ENCODE measurements at places on chromosomes 4 and X. TPM values are rescaled to one million over a fixed set of nuclear protein-coding genes. Genes with fewer than 3 reads are reported as not detected.

DNA sequence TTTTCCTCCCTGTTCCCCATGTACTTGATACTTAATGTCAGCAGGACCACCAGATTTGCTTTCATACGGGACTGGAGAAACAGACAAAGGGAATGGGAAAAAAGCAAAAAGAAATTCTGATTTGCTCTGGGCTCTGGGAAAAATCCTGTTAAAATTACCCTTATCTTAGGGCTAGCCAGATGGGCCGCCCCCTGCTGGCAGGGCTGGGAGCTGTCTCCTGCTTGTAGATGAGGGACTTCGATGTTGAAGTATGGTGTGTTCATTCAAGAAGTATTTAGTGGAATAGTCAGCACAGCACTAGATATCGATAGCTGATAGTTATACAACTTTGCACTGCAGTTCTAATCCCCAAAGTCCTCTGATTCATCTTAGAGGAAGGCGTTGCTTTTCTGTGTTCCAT, 45.8 kb downstream of the BCORL1 start:
- DNase-seq, result no peak
- no peak overlapping the region for H3K4me3 ChIP-seq
- no peak overlapping the region for H3K27ac ChIP-seq
- peaks cover 6% of the 10 kb centered on the region for H3K4me1 ChIP-seq
- H3K27me3 ChIP-seq, result no peaks in the 10 kb centered on the region
- peaks cover 55% of the 10 kb centered on the region for H3K36me3 ChIP-seq

Gene ASB9
- polyA plus RNA-seq, result 3.7 TPM

- H3K4me3 ChIP-seq, result no peak overlapping the region
- no peak overlapping the region for H3K27ac ChIP-seq
- no peaks in the 10 kb centered on the region for H3K36me3 ChIP-seq
- no peaks in the 10 kb centered on the region for H3K27me3 ChIP-seq
Observed at GRCh38 chrX:87873347-87873941, 355.8 kb downstream of the KLHL4 start.

DNA sequence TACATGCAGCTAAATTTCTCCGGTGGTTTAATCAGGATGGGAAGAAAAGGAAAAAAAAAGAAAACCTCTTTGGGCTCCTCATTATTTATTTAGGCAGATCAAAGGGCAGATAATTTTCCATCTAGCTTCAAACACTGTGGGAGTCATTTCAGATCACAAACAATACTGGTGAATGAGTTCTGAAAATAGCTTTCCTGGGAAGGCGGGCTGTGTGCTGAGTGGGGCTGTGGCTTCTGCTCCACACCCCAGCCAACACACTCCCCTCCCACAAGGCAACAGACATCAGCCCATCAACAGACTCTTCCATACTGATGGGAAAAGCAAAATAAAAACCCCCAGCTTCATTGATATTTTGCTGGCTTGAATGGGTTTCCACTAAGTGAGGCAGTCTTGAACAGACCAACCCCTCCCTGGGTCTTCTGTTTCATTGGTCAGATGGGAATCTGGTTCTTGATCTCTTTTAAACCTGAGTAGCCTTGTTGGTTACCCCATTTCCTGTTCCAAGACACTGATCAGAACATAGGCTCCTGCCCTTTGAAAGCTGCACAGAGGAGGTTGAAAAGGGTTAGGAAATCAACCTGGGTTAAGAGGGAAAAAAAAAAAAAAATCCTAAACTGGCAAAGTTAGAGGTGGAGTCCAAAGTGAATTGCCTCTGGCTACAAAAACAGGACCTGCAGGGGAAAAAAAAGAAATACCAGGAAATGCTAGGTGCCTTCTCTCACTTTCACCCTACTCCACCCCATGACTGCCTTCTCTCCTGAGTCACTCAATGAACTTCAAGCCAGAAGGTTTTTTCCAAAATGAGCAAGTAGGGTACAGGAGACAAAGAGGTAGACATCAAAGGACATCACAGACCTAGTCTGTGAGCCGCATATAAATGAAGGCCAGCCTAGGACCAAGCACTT, 20.0 kb downstream of the AMOT start:
- H3K27ac ChIP-seq, result no peak overlapping the region
- no peaks in the 10 kb centered on the region for H3K36me3 ChIP-seq
- no peaks in the 10 kb centered on the region for H3K27me3 ChIP-seq
- no peak overlapping the region for H3K4me3 ChIP-seq
- H3K4me1 ChIP-seq, result peaks cover 23% of the 10 kb centered on the region

Gene USP17L5
- polyA plus RNA-seq, result not detected

Gene MTTP
- 0.13 TPM for polyA plus RNA-seq

- H3K4me3 ChIP-seq, result no peak overlapping the region
- H3K36me3 ChIP-seq, result no peaks in the 10 kb centered on the region
- no peak for DNase-seq
- H3K4me1 ChIP-seq, result no peaks in the 10 kb centered on the region
- H3K27ac ChIP-seq, result no peak overlapping the region
Observed at GRCh38 chr4:140602714-140603113, 34.0 kb upstream of the UCP1 start.

DNA sequence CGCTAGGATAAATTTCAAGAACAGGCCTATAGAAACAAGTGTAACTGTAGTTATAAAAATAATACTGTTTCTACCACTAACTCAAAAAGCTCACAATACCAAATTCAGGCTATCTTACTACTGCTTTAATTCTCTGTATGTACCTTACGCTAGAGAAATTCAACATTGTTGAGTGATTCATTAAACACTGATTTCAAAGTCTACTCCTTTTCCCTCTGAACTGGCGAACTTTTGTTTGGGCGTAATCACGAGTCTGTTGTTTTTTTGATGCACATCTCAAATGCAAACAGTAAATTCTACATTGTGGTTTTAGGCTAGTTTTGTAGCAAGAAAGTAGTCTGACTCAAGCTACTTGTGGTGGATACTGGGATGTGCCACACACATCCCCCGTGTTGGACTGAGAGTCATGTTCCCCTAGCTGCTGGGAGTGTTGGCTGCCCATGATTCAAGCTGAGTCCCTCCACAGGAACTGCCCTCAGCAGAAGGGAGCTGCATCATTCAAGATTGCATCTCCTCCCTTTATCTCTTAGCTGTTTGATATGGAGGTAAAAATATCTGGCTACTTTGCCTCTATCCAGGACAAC, 406.1 kb downstream of the RAPGEF2 start:
- H3K4me3 ChIP-seq, result no peak overlapping the region
- no peak for DNase-seq
- H3K27ac ChIP-seq, result no peak overlapping the region
- no peaks in the 10 kb centered on the region for H3K27me3 ChIP-seq
- no peaks in the 10 kb centered on the region for H3K36me3 ChIP-seq

DNA sequence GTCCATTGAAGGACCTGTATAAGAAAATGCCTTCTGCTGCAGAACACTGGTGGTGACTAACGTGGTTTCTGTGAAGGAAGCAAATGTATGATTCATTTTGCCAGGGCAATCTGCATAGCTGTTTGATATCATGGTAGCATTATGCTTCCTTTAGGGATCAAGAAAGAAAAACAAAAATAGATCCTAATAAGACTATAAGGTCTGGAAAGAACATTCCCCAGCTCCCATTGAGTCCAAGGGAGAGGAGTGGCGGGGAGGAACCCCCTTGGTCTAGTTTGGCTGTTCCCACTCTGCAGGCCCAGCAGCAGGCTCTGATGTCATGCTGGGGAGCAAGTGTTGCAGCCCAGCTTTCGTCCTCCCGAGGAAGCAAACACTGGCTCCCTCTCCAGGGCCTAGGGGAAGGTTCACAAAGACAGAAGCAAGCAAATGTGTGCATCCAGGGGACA, 154.5 kb upstream of the GALNT7 start:
- H3K27ac ChIP-seq, result no peak overlapping the region
- no peaks in the 10 kb centered on the region for H3K27me3 ChIP-seq
- H3K36me3 ChIP-seq, result no peaks in the 10 kb centered on the region
- no peak for DNase-seq
- H3K4me1 ChIP-seq, result no peaks in the 10 kb centered on the region
- H3K4me3 ChIP-seq, result no peak overlapping the region

Gene NR0B1
- not detected for polyA plus RNA-seq

- no peak for DNase-seq
- H3K36me3 ChIP-seq, result no peaks in the 10 kb centered on the region
- no peaks in the 10 kb centered on the region for H3K4me1 ChIP-seq
- no peaks in the 10 kb centered on the region for H3K27me3 ChIP-seq
- no peak overlapping the region for H3K27ac ChIP-seq
Observed at GRCh38 chr4:7311205-7311604, 118.9 kb downstream of the SORCS2 start.

- H3K27ac ChIP-seq, result no peak overlapping the region
- H3K4me1 ChIP-seq, result no peaks in the 10 kb centered on the region
- no peaks in the 10 kb centered on the region for H3K36me3 ChIP-seq
- H3K27me3 ChIP-seq, result no peaks in the 10 kb centered on the region
Observed at GRCh38 chr4:163415668-163416067, 57.9 kb downstream of the TKTL2 start.

DNA sequence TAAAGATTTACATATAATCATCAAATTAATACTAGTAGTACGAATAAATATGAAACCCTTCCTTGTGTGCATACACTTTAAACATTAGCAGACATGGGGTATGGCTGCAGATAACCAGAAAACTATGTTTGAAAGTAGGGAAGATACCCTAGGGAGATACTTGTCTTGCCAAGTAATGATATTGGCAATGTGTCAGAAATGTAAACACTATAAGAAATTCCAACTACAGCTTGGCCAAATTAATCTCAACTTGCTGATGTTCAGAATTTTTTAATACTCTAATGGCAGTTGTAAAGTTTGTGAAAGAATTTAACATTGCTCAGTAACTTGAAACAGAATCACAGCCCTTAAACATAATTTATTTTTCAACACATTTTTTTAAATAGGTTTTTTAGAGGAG, 27.4 kb upstream of the HPGD start:
- no peaks in the 10 kb centered on the region for H3K27me3 ChIP-seq
- no peaks in the 10 kb centered on the region for H3K4me1 ChIP-seq
- H3K27ac ChIP-seq, result no peak overlapping the region
- no peak for DNase-seq

- H3K36me3 ChIP-seq, result no peaks in the 10 kb centered on the region
- peak overlapping the region; percentile 41 for H3K27ac ChIP-seq
- no peak overlapping the region for H3K4me3 ChIP-seq
- H3K4me1 ChIP-seq, result no peaks in the 10 kb centered on the region
- no peak for DNase-seq
- no peaks in the 10 kb centered on the region for H3K27me3 ChIP-seq
Observed at GRCh38 chrX:69109706-69110105, 55.5 kb downstream of the PJA1 start.

Data from sigmoid colon (tissue), 7 donors.